SJSA1 (cell line): ENCODE measurements at places on chromosomes 11 and 22.

DNA sequence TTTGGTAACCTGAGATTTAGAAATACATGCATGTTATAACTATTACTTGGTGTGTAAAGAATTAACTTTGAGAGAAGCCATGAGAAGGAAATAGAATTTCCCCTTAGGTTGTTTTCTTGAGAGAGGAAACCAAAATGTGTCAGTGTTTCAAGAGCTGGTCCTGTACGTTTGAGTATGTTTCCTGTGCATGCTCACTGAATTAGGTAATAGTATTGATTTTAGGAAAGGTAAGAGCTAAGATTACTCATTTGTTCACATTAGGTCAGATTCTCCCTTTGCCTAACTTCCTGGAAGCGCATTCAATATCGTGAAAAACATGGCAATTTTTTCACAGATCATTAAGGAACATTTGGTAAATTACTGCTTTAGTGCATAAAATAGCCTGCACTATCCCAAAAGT lies 49.3 kb upstream of the RDX start:
- peaks cover 27% of the 10 kb centered on the region for H3K4me1 ChIP-seq
- DNase-seq = no peak
- H3K36me3 ChIP-seq = no peaks in the 10 kb centered on the region
- no peak overlapping the region for H3K4me3 ChIP-seq
- H3K27ac ChIP-seq = no peak overlapping the region

DNA sequence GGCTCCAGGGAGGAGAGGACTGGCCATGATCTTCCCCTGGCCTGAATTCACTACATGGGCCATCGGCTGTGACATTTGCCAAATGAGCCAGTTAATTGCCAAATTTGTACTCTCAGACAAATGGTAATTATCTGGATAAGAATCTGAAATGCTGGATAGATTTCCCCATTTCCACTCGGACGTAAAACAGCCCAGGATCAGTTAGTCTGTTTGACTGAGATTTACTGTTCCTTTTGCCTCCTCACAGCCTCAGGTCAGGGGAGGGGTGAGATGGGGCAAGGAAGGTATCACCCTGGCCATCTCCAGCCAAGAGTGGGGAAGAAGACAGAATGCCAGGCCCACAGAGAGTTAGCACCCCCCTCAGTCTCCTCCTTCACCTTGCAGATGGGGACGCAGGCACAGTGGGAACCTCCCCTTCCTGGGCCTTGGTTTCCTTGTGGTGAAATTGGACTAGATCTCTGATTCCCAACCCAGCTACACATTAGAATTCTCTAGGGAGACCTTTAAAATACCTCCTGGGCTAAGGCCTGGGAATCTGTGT lies 5.2 kb downstream of the TRIM29 start:
- no peak for DNase-seq
- no peaks in the 10 kb centered on the region for H3K27me3 ChIP-seq
- no peak overlapping the region for H3K4me3 ChIP-seq
- no peaks in the 10 kb centered on the region for H3K36me3 ChIP-seq
- no peaks in the 10 kb centered on the region for H3K4me1 ChIP-seq

DNA sequence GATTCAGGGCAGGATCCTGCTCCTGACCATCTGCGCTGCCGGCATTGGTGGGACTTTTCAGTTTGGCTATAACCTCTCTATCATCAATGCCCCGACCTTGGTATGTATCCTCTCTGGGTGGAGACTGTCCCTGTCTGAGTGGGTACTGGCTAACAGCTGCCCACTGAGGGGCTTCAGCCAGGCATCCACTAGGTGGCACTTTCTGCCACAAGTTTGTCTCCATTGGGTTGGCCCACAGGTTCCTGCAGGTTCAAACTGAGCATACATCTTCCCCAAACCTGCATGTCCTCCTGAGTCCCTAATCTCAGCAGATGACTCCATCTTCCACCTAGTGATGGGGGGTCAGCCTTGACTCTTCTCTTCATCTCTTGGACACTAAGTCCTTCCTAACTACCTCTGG lies 4.4 kb downstream of the SLC2A11 start:
- H3K4me1 ChIP-seq = peaks cover 9% of the 10 kb centered on the region
- peak; percentile 33 for DNase-seq
- no peak overlapping the region for H3K27ac ChIP-seq
- no peaks in the 10 kb centered on the region for H3K27me3 ChIP-seq
- H3K36me3 ChIP-seq = no peaks in the 10 kb centered on the region

DNA sequence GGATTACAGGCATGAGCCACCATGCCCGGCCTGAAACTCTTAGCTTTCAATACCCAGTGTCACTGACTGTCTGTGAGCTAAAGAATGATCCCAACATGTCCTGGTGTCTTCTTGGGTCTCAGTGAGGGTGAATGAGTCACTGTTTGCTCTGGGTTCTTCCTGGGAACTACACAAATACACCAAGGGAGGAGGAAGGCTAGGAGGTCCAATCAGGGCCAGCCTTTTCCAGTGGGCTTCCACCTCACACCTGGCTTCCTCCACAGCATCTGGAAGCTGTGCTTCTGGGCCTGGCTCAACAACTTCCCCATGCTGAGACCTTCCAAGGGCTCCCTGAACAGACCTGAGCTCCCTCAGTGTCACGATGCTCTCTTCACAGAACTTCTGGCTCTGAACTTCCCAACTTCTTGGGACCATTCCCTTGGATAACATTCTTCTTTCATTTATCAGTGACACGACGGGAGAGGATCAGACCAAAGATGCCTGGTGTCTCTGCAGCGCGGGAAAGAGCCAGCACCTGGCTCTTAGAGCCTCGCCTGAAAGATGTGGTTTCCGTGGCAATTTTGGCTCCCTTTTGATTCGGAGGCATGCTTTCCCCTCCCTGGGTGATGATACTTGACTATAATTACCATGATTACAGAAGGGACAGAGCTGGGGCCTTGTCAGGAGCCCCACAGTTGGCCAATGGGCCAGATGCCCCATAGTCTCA lies 22.3 kb upstream of the CHRM4 start:
- DNase-seq = no peak
- no peak overlapping the region for H3K4me3 ChIP-seq
- peaks cover 27% of the 10 kb centered on the region for H3K36me3 ChIP-seq
- no peaks in the 10 kb centered on the region for H3K4me1 ChIP-seq
- no peak overlapping the region for H3K27ac ChIP-seq
- H3K27me3 ChIP-seq = no peaks in the 10 kb centered on the region

GRCh38 chr11:12110714-12111548 lies 541 bp downstream of the MICAL2 start:
- DNase-seq = no peak
- no peaks in the 10 kb centered on the region for H3K27me3 ChIP-seq
- H3K4me1 ChIP-seq = peaks cover 20% of the 10 kb centered on the region
- peak overlapping the region; percentile 60 for H3K4me3 ChIP-seq
